ENCODE measurements at places on chromosomes 2 and 18. TPM values are rescaled to one million over a fixed set of nuclear protein-coding genes. Genes with fewer than 3 reads are reported as not detected.

The ODC1 gene
- 108 TPM for polyA plus RNA-seq

GRCh38 chr2:133026536-133027177 lies 356.7 kb upstream of the LYPD1 start:
- no peak for DNase-seq

GRCh38 chr2:74079522-74080341 lies 68.0 kb downstream of the BOLA3 start:
- DNase-seq, result no peak

DNA sequence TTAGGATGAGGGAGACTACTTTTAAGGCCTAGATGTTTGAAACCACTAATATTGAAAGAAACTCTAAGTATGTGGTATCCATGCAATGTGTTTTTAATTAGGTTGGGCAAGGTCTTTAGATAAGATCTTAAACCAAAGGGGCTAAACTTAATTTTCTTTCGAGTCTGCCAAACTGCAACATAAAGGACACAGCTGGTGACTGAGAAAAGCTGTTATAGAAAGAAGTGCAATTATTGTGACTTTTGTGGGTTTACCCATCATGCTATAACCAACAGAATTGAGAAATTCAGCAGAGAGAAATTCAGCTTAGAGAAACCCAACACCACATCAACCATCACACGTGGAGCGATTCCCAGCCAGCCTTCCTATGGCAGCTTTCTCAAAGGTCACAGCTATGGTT lies 119.5 kb upstream of the LMAN1 start:
- DNase-seq, result no peak

- peak; percentile 82 for DNase-seq
These were observed 147.0 kb upstream of the ID2 start for GRCh38 chr2:8534729-8535468.

The MAP3K19 gene
- polyA plus RNA-seq, result 0.01 TPM

The MERTK gene
- polyA plus RNA-seq, result 8.7 TPM

The DNAJC10 gene
- 168 TPM for polyA plus RNA-seq

The WDSUB1 gene
- polyA plus RNA-seq, result 13.7 TPM

- no peak for DNase-seq
These were observed 250.5 kb downstream of the HDAC4 start for GRCh38 chr2:239150125-239151011.

The TXNDC2 gene
- 0.03 TPM for polyA plus RNA-seq

The ANKRD36B gene
- polyA plus RNA-seq, result 22.0 TPM
